ENCODE measurements at places on chromosomes 13 and 19.
A peak's percentile ranks its signal among the peaks of the same experiment; 100 is the strongest.

- no peak for DNase-seq
These were observed 25.1 kb upstream of the C13orf46 start for GRCh38 chr13:113998781-113999617.

DNA sequence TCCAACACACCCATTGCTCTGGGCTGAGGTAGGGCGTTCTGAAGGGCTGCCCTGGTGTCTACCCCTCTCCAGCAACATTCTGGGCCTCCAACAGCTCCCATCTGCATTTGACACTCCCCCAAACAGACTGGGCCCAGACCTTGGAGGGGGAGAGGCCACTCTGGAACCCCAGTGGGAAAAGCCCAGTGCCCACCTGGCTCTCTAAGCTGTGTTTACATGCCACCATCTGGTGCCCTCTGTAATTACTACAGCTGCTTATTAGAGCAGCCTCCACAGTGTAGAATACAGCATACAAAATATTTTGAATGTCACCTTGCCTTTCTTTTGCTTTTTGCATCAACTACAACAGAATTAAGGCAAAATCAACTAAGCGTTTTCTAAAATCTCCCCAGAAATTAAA lies 35.8 kb upstream of the TM9SF2 start:
- no peak for DNase-seq

GRCh38 chr19:54102421-54103169 lies at the start of gene NDUFA3:
NDUFA3 (plus strand) TSS chr19:54102855; CDS start chr19:54102879, 24 bp downstream.
- peak; percentile 94 for DNase-seq

- no peak for DNase-seq
These were observed 17.8 kb upstream of the ENOX1 start for GRCh38 chr13:43804461-43805070.

DNA sequence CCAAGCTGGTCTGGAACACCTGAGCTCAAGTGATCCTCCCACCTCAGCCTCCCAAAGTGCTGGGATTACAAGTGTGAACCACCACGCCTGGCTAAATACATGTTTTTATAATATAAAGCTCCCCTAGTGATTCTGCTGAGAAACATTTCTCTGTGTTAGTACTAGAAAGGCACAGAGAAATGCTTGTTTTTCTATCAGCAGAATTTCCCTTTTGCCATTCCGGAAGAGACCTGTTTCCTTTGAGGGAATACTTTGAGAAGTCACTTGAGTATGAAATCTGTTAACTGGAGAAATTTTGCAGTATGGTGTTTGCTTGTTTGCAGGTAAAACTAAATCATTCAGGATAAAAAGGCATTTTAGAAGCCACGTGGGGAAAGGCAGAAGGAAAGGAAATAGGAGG lies 4.4 kb upstream of the NLRP12 start:
- no peak for DNase-seq

DNA sequence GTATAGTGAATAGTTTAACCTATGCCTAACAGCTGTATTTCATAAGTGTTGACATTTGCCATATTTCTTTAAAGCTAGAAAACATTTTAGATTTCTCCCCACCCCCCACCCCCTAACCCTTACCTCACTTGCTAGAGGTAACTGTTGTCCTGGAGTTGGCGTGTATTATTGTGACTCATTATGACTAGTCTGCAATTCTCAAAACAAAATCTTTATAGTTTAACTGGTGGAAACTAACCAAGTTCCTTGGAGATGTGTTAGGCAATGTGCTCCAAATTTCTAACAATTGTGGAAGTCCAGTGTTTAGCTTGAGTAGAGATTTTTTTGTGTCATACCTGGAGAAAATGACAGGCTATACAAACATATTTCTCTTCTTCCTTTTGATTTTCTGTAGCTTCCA lies 38.0 kb downstream of the KCTD4 start:
- no peak for DNase-seq

GRCh38 chr13:73820688-73821087 lies 313.5 kb downstream of the KLF12 start:
- DNase-seq, result no peak

- DNase-seq, result no peak
These were observed 5.9 kb upstream of the ARL11 start for GRCh38 chr13:49622174-49622946.

- no peak for DNase-seq
These were observed 1.5 kb downstream of the ZNF576 start for GRCh38 chr19:43597876-43598275.

DNA sequence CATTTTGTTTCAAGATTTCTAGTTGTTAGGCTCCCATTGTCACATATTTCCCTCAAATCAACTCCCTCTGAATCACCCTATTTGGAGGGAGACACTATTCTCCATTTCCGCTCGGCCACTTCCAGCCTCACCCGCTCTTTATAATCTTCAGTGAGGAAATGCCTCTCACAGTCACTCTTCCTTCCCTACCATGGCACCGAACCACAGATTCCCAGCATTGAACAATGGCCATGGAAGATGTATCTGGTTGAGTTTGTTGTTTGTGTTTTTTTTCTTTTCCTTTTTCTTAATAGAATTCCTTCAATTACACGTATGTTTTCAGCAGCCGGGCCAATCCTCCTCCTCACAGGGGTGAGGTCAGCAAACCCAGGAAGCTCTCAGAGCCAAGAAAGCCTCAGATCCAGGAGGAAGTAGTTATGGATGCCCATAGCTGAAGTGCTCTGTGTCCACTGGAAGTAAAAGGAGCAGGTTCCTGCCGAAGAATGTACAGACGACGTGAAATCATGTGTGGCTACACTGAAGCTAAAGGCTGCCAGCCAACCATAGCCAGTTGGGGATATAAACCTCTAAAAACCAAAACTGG lies 472.1 kb downstream of the FOXO1 start:
- DNase-seq, result no peak

DNA sequence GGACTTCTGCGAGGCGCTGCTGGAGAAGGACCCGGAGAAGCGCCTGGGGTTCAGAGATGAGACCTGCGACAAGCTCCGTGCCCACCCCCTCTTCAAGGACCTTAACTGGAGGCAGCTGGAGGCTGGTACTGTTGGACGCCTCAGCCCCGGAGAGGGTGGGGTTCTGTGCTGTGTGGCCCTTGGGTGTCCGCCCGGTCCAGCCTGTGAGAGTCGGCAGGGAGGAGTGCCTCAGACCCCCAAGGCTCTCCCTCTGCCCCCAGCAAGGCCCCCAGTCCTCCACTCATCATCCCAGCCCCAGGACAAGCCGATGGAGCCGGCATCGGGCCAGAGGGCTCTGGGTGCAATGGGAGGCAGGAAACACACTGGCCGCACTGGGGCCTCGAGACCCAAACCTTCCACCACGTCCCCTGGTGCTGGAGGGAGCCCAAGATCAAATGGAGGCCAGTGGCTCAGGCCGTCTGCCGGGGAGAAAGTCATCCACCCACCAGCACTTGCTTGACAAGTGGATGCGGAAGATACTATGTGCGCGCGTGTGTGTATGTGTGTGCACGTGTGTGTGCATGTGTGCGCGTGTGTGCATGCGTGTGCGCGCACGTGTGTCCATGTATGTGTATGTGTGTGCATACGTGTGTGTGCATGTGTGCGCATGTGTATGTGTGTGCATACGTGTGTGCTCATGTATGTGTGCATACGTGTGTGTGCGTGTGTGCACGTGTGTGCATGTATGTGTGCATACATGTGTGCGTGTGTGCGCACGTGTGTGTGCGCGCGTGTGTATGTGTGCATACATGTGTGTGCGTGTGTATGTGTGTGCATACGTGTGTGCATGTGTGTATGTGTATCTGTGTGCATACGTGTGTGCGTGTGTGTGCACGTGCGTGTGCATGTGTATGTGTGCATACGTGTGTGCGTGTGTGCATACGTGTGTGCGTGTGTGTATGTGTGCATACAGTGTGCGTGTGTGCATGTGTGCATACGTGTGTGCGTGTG lies 25.8 kb upstream of the TMEM255B start:
- DNase-seq, result no peak

- DNase-seq, result no peak
These were observed 22.8 kb downstream of the HAUS8 start for GRCh38 chr19:17052439-17052838.

- no peak for DNase-seq
These were observed 971.6 kb upstream of the MIR17HG start for GRCh38 chr13:90375851-90376250.

- no peak for DNase-seq
These were observed 538 bp downstream of the ZNF428 start for GRCh38 chr19:43618921-43619261.

DNA sequence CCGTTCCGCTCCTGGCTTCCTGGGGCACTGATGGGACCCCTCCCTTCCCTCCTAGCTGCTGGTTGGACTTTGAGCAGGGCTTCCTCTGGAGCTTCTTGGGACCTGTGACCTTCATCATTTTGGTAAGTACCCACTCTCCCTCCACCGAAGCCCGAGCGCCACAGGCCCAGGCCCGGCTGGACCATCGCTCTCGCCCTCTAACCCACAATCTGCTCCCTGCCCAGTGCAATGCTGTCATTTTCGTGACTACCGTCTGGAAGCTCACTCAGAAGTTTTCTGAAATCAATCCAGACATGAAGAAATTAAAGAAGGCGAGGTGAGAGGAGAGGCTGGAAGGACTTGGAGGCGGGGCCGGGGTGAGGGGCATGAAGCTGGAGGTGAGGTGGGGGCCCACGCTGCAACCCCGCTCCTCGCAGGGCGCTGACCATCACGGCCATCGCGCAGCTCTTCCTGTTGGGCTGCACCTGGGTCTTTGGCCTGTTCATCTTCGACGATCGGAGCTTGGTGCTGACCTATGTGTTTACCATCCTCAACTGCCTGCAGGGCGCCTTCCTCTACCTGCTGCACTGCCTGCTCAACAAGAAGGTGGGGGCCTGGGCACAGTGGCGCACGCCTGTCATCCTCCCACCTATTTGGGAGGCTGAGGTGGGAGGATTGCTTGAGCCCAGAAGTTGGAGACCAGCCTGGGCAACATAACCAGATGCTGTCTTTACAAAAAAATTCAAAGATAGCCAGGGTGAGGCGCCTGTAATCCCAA lies 12.3 kb downstream of the DDX39A start:
- no peak for DNase-seq

GRCh38 chr13:76936763-76937162 lies 11.5 kb upstream of the ACOD1 start:
- no peak for DNase-seq

GRCh38 chr13:46817095-46817494 lies 20.1 kb upstream of the ESD start:
- no peak for DNase-seq

DNA sequence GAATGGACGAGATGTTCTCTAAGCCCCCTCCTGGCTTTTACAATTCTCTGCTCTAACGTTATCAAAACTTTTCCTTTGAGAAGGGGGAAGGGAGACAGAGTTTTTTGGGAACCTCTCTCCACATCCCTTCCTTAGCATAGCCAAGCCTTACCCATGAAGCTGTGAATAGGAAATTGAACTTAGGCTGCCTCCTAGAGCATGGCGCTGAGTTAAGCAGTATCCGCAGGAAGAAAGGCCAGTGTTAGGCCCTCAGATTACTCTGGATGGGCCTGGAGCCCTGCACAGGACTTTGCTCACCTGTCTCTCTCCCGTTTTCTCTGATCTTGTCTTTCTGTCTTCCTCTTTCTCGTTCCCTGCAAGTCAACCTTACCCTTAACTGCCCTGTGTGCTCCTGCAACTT lies 39.6 kb downstream of the CYP2B6 start:
- no peak for DNase-seq

- DNase-seq, result no peak
These were observed 685.0 kb upstream of the SGCG start for GRCh38 chr13:22495819-22496218.

DNA sequence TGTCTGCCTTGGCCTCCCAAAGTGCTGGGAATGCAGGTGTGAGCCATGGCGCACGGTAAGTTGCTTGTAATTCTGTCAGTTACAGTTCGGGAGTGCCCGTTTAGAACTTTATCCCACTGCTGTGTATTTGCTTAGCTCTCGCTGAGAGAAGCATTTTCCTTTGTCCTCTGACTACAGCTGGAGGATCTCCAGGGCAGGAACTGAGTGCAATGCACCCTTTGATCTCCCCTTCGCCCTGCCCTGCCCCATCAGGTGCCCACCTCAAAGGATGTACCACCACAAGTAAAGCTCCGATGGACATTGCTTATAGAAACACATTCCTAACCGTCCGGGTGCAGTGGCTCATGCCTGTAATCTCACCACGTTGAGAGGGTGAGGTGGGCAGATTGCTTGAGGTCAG lies 6.5 kb downstream of the BRME1 start:
- no peak for DNase-seq

GRCh38 chr13:50707628-50708027 lies 135.9 kb downstream of the DLEU7 start:
- no peak for DNase-seq

DNA sequence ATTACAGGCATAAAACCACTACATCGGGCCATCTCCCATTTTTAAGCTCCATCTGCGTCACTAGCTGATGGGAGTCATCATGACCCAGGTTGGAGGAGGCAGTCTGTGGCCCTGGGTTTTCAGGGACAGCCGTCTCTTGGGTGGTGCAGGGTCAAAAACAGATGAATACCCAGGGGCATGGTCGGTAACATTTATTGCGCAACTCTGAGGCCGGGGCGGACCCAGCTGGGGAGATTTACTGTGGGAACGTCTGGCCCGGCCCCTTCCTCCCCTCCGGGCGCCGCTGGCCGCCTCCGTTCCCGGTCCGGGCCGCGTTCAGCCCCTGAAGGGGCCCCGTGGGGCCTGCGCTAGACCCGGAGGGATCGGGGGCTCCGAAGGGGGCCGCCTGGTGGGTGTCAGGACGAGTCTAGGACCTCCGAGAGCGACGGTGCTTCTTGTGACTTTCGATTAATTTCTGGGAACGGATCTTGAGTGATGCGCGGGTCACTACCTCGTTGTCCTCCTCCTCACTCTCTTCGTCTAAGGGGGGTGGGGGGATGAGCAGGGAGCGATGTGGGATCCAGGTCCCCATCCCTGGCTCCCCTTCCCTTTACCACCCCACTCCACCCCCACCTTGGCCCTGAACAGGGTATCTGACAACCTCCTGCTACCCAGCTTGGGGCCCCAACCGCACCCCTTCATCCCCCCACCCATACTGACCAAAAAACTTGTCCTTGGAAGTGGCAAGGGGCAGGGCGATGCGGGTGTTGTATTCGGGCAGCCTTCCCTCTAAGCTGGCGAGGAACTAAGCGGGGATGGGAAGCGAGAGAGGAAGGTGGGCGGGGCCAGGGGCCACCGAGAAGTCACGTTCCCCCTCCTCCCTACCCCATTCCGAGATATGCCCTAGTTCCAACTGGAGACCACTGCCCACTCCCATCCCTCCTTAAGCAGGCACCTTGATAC lies 1.6 kb upstream of the RGL3 start:
- DNase-seq, result no peak

DNA sequence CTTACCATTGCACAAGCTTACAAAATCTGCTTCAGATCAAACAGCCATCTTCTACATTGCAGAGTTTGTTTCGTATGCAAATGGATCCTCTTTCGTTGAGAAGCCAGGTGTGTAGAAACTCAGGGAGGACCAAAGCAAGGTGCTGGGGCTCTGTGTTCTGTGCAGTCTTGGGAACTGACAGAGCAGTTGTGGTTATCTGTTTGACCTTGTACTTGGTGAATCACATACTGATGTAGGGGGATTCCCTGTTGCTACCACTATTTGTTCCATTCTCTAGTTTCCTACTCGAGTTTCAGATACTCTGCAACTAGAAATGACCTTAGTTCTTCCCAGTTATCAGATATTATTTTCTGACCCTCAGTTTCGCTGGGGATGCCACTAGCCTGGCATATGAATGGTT lies 95.2 kb upstream of the CLDN10 start:
- no peak for DNase-seq

- DNase-seq, result no peak
These were observed 10.3 kb downstream of the ZNF574 start for GRCh38 chr19:42086188-42086736.

Data from stimulated activated CD4-positive, alpha-beta T cell treated with anti-CD3 and anti-CD28 coated beads, TNF-alpha, amount 100 ng/mL, for 24 hours (primary cell).